Ovary (tissue), 10 donors: ENCODE measurements at places on chromosomes 7 and 10.

DNA sequence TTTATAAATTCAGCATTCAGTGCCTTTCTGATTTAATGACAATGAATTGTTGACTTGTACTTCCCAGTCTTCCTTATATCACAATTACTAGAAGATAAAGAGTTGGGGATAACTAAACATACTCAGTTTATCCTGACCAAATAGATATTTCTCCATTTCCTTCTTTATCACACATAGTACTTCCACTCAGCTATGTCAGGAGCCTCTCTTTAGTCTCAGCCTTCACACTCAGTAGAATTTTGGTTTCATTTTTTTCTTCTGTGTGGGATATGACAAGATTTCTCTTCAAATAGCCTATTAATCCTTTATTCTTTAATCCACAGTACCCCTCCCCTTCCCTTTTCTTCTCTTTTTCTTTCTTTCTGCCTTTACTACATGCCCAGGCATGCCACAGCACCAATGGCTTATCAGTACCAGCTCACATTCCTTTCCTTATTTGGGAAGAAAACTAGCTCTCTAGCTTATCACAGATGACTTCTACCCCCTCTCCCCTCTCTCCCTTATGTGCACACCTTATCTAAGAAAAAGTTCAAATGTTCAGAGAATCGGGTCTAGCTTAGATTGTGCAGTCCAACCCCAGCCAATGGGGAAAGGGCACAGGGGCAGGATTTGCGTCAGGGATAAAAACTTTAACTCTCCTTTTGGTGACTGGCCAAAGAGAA, 109.0 kb downstream of the PHF14 start:
- DNase-seq: no peak

GRCh38 chr10:104317269-104317710, 21.0 kb downstream of the ITPRIP start:
- DNase-seq: no peak

DNA sequence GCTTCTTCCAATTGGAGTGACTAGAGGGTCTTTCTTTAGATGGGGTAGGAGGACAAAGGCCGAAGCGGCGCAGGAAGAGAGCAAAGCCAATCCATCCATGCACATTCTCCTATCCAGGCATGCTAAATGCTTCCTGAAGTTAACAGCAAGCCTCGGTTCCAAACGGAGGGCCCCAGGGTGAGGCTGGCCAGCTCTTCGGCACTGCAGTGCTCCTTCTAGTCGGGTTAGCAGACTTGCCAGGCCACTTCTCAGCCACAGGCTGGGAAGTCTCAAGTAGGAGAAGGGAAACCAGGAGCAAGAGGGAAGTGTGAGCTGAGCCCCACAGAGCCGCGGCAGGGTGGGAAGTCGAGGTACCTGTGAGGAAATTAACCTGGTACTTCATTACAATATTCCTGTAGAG, 253.8 kb upstream of the INHBA start:
- no peak for DNase-seq

- DNase-seq: no peak
Observed at GRCh38 chr7:142739923-142740492, 9.3 kb upstream of the PRSS1 start.

DNA sequence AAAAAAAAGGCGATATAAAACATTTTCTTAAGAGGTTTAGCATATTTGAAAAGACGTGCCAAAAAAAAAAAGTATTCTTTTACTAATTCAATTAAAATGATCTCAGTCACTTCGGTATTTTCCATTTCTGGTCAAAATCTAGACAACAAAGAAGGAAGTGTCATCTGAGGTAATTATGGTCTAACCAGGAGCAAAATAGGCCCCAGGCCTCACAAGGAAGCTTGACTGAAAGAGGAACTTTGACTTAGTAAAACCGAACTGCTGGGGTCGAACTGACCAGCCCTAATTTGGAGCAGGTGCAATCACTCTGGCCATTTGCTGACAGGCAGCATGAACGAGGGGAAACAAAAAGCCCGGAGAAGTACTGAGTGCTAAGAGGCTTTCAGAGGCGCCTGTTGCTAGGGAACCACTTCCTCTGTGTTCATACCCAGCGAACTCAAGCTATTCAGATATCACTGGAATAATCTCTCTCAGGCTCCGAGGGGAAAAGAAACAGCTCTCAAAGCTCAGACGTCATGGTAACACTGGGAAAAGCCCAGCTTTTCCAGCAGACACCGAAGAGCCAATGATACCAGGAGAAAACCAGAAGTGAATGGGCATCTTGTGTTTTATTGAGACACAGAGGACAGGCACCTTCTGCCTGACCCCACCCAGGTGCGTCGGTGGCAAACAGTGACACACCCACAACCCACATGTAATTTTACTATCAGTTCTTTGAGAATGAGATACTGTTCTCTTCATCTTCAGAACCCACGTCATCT, 126.5 kb downstream of the FAM107B start:
- no peak for DNase-seq
